ENCODE measurements at places on chromosomes 5 and 9.

DNA sequence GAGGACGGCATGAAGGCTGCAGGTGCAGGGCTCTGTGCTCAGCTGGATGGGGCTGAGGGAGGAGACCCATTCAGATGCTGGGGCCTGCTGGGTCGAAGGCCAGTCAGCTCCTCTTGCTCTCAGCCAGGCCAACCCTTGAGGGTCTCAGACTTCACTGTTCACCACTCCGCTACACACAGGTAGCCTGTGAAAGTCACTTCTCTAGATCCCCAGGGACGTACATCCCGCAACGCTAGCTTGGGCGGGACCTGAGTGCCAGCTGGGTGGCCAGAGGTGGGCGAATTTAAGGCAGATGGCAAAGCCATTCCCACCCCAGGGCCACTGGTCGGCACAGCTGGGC lies 42.2 kb upstream of the FCN1 start:
- DNase-seq: no peak

DNA sequence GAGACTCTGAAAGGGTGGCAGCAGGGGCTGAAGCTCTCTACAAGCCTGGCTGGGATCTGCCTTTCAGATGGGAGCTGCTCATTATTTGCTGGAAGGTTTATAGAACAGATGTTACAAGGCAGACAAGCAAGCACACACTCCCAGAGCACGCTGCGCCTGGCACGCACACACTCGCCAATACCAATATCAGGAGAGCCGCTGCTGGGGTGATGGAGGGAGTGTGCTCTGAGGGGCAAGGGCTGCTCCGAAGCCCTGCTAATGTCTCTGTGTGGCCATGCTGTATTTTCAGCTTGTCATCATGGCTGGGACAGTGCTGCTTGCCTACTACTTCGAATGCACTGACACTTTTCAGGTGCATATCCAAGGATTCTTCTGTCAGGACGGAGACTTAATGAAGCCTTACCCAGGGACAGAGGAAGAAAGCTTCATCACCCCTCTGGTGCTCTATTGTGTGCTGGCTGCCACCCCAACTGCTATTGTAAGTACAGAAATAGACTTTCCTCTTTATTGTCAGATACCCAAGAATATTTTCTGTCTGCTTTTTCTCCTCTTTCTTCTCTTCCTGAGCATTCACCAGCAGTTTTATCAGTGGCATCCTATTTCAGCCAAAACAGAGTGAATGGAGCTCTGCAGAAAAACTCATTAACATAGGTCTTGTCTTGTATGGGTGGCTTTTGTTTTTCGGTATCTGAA lies 115.1 kb downstream of the BAAT start:
- no peak for DNase-seq

GRCh38 chr5:113612060-113612496 lies 98.6 kb downstream of the YTHDC2 start:
- peak; percentile 76 for DNase-seq

- DNase-seq: no peak
These were observed 217.2 kb upstream of the TBCA start for GRCh38 chr5:77993141-77993854.

DNA sequence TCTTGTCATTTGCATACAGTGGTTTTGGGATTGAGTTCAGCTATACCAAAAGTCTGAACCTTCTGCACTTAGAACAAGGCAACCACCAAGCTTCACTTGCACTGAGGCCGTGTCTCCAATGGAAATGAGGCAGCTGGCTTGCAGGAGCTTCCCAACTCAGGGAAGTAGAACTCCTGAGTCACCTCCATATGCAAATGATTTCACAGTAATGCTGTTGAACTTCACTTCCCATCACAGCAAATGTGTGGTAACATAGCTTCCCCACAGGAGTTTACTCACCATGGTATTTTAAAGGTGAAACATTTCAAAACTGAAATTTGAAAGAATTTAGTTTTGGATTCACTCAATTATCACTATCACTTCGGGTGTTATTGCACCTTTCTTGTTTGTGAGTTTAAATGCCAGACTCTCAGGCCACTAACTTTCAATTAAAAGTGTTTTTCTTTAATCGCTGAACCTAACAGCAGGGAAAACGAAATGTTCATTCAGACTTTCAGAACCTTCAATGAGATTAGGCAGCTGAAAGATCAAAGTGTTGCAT lies 9.0 kb downstream of the CD274 start:
- peak; percentile 96 for DNase-seq

DNA sequence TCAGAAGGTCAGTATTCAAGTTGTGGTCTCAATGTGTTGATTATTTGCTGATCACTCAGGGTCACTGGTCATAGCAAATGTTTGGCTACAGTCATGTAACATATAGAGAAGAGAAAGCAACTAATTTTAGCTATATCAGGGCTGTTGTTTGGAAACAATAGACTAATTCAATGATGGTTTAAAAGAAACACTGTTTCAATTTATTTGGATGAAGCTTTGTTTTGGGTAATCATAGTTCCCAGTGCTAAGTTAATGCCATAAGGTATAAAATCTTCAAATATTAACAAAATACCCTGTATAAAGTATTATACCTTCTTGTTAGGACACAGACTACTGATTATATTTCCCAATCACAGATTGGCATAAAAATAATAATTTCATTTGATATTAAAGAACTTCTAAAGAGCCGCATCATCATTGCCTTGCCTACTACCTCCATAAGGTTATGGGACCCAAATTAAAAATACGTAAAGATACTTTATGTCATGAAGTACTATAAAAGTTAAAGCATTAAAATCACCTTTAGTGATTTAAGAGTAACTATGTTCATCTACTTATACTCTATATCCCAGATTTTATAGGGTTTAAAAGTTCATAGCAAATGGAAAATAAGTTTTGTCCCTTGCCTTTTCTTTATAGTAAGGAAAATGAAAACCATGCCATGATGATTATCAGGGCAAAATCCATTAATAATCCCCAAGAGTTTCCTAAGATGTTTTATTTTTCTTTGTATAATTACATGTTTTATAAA lies 6.0 kb downstream of the NR3C1 start:
- DNase-seq: no peak

DNA sequence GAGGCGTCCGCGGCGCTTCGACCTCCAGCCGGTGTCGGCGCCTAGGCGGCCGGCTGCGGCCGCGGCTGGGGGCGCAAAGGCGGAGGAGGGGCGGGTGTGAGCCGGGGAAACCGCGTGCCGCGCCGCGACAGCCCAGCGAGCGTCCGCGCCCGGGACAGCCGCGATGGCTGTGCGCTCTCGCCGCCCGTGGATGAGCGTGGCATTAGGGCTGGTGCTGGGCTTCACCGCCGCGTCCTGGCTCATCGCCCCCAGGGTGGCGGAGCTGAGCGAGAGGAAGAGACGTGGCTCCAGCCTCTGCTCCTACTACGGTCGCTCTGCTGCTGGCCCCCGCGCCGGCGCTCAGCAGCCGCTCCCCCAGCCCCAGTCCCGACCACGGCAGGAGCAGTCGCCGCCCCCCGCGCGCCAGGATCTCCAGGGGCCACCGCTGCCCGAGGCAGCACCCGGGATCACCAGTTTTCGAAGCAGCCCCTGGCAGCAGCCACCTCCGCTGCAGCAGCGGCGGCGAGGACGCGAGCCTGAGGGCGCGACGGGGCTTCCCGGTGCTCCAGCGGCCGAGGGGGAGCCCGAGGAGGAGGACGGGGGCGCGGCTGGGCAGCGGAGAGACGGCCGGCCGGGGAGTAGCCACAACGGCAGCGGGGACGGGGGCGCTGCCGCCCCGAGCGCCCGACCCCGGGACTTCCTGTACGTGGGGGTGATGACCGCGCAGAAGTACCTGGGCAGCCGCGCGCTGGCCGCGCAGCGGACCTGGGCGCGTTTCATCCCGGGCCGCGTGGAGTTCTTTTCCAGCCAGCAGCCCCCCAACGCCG lies 605 bp downstream of the CHSY3 start:
- DNase-seq: peak; percentile 21

DNA sequence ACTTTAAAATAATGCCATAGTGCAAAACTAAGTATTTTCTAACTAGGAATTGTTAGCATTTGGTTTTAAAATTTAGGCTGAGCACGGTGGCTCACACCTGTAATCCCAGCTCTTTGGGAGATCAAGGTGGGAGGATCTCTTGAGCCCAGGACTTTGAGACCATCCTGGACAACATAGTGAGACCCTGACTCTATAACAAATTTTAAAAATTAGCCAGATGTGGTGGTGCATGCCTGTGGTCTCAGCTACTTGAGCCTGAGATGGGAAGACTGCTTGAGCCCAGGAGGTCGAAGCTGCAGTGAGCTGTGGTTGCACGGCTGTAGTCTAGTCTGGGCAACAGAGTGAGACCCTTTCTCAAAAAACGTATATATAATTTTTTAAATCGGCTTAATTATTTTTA lies 4.9 kb downstream of the OTULIN start:
- DNase-seq: no peak

GRCh38 chr9:29039258-29039657 lies 1466.0 kb upstream of the C9orf72 start:
- DNase-seq: no peak

GRCh38 chr5:170169996-170170395 lies 62.8 kb upstream of the C5orf58 start:
- no peak for DNase-seq

DNA sequence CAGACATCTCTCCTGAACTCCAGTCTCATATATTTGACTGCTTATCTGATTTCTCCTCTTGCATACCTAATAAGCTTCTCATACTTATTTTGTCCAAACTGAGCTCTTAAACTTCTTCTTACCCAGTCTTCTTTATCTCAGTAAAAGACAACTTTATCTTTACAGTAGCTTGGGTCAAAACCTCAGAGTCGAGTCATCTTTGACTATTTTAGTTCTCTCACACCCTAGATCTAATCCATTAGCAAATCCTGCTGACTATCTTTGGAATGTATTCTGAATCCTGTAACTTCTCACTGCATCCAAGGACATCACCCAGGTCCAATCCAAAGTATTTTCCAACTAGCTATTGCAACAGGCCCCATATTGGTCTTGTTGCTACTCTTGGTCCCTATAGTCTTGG lies 11.8 kb upstream of the JAK2 start:
- no peak for DNase-seq

- DNase-seq: no peak
These were observed 593.0 kb downstream of the BNC2 start for GRCh38 chr9:16277471-16277960.

GRCh38 chr9:135403733-135404450 lies 75.7 kb upstream of the PPP1R26 start:
- no peak for DNase-seq

DNA sequence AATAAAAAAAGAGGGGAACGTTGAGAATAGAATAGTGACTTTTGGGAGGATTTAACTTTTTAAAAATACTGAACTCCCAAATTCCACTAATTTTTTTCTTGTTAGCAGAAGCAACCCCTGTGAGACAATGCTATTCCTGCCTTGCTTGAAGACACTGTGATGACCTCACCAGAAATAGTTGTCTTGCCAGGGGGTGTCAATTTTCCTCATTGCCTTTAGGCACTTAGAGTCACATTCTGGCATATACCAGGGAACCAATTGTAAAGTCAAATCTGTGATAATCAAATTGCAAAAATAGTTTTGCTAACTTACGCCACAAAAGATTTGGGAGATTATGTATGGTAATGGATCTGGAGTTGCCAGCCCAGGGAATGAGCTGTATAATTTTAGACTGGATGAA lies 42.8 kb upstream of the RPS23 start:
- DNase-seq: no peak

- no peak for DNase-seq
These were observed 672.5 kb upstream of the RORB start for GRCh38 chr9:73824671-73825070.

- DNase-seq: no peak
These were observed 96.3 kb upstream of the DAP start for GRCh38 chr5:10857338-10857733.

GRCh38 chr9:138049085-138049778 lies 171.7 kb downstream of the CACNA1B start:
- no peak for DNase-seq

DNA sequence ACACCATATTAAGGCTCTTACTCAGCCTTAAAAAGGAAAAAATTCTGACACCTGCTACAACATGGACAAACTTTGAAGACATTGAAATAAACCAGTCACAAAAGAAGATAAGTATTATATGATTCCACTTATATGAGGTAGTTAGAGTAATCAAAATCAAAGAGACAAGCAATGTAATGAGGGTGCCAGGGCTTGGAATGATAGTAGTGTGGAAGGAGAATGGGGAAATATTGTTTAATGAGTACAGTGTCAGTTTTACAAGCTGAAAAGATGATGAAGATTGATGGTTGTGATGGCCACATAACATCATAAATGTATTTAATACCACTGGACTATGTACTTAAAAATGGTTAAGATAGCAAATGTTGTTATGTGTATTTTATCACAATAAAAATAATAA lies 485.7 kb downstream of the SPATA31D1 start:
- DNase-seq: no peak

DNA sequence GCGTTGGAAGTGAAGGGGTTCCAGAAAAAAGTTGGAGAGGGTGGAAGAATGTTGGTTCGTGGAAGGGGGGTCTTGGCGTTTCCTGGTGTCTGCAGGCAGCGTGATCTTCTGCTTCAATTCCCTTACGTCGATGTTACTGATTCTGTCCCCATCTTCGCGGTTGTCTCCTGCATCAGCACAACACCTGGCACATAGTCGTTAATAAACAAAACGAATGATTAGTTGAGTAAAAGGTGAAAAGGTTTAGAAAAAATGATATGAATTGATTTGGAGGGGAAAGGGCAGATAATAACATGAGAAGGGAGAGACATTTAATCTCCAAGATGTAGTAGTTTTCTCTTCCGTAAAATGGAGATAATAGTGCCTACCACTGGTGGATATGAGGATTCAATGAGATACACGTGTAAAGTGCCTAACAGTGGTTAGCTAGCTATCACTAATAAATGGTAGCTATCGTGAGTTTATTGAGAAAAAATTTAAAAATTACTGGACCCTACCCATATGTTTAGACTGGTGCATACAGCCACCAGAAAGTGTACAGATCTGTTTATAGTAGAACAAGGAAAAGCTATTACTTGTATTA lies 556 bp downstream of the MTREX start:
- DNase-seq: peak; percentile 38

DNA sequence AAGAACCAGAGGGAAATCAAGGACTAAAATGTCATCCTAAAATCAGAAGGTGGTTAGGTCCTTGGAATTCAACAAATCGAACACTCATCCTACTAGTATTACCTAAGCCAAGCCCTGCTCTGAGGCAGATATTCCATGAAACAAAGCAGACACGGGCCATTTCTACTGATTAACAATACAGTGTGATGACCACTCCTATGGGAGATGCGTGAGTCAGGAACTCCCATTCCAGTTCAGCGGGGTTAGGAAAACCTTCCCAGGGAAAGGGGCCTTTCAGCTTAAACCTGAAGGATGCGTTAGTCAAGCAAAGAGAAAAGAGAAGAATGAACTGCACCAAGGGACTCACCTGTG lies 117.8 kb upstream of the LHFPL2 start:
- DNase-seq: no peak

- peak; percentile 33 for DNase-seq
These were observed 43.2 kb upstream of the ANKH start for GRCh38 chr5:14914623-14915260.

Measured in suppressor macrophage treated with lipopolysaccharide for 1 hour (primary cell).